Glutamatergic neuron (in vitro differentiated cells): ENCODE measurements at places on chromosomes 4 and X.

- no peak for DNase-seq
These were observed 179.0 kb downstream of the SCFD2 start for GRCh38 chr4:53186714-53187358.

GRCh38 chrX:150361777-150362351 is 1.3 kb upstream of the MAMLD1 start:
- no peak for DNase-seq

DNA sequence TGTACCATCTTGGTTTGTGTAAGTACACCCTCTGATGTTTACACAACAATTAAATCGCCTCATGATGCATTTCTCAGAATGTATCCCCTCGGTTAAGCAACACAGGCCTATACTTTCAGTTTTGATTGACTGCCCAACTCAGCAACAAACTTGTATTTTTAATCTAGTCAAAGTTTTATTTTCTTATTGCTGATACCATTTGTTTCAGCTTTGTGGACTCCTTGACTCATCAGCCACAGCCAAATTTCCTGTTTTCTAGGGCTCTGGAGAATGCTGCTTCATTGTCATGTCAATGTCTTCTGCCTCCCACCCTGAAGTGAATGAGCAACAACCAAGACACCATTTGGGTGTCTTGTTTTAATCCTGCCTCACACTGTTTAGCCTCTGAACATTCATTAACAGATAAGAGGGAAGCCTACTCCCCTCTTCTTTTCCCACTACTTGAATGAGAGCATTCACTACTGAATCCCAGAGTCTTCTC is 14.0 kb downstream of the BBS12 start:
- DNase-seq = no peak

GRCh38 chrX:131791608-131792355 is 231.3 kb upstream of the STK26 start:
- no peak for DNase-seq

GRCh38 chr4:99002279-99002678 is 6.8 kb downstream of the METAP1 start:
- no peak for DNase-seq

- DNase-seq = no peak
These were observed 1911.5 kb upstream of the AGA start for GRCh38 chr4:179353786-179354185.

- no peak for DNase-seq
These were observed 27.5 kb downstream of the ENPEP start for GRCh38 chr4:110503270-110504083.

DNA sequence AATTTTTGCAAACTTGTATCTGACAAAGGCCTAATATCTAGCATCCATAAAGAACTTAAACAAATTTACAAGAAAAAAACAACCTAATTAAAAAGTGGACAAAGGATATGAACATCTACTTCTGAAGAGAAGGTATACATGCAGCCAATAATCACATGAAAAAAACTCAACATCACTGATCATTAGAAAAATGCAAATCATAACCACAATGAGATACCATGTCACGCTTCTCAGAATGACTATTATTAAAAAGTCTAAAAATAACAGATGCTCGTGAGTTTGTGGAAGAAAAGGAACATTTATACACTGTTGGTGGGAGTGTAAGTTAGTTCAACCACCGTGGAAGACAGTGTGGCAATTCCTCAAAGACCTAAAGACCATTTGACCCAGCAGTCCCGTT is 24.0 kb downstream of the CEP44 start:
- no peak for DNase-seq

DNA sequence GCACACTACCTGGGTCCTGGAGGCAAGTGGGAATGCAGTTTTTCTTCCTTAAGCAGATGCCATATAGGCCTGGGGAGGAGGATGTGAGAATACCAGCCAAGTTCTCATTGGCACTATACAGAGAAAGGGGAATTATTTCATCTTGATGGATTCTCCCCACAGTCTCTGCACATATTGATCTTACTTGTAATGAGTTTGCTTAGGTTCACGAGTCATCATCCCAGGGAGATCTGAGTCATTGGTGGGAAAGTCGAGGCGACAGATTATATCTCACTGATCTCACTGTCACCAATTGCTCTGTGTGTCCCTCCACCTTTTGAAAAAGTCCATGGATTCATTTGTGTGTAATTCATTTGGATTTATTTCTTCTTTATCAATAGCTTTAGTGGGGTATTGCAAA is 156.8 kb downstream of the AR start:
- DNase-seq = no peak

GRCh38 chrX:154084449-154085300 is 12.8 kb downstream of the MECP2 start:
- DNase-seq = no peak

DNA sequence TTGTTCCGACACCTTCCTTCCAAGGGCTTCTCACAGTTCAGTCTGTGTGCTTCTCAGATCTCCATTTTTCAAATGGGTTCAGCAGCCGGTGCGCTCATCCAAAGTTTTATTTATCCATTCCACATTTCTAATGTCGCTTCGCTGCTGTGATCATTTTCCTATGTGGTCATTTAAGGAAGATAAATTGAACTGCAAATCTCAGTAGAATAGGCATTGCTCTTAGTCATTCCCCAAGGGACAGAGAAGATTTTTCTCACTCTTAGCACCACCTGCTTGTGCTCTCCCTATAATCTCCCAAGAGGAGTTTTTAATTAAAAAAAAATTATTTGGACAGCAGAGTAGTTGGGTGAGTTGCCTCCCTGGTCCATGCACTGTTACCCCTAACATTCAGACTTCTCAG is 278.9 kb upstream of the GATB start:
- no peak for DNase-seq

- no peak for DNase-seq
These were observed 61.5 kb downstream of the SORCS2 start for GRCh38 chr4:7253837-7254236.

- DNase-seq = no peak
These were observed 58.4 kb downstream of the AMELX start for GRCh38 chrX:11351375-11352295.
